ENCODE measurements at places on chromosomes 2 and 18. TPM values are rescaled to one million over a fixed set of nuclear protein-coding genes. Genes with fewer than 3 reads are reported as not detected.

- no peak for DNase-seq
Observed at GRCh38 chr18:11909591-11910026, 1.5 kb upstream of the MPPE1 start.

DNA sequence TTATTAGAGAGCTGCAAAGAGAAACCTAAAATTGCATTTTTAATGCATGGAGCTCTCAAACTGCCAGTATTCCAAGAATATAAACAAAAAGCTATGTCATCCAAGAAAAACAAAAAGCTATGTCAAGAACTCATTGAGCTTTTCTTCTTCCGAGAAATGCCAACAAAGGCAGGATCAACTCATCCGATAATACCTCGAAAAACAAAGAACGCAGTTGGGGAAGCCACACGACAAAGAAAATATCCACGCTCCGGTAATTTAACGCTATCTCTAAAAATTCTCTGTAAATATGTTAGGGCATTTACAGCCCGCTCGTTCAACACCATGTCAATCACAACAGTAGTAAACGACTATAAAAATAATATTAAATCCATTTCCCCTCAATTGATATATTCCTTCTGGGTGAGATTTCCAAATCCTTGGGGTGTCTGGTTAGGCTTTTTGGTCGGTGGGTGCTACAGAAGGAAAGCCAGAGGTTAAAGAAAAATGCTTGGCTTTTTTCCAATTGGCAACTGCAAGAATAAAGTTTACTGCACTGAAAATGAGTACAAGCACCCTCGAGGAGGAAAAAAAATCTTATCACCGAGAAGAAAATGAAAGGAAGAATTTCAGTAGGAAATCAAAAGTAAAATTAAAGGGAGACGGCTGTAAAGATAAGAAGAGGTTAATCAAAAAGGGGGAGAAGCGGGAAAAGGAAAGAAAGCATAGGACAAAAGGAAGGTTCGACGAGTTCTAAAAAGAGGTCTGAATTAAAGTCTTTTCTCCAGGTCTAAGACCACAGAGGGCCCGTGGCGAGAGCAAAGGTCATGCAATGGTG, 856 bp downstream of the TIA1 start:
- no peak for DNase-seq

The KYNU gene
- not detected for total RNA-seq

The SP3 gene
- total RNA-seq = 58.0 TPM

The PRSS56 gene
- total RNA-seq = not detected

The FBXO15 gene
- 31.0 TPM for total RNA-seq

DNA sequence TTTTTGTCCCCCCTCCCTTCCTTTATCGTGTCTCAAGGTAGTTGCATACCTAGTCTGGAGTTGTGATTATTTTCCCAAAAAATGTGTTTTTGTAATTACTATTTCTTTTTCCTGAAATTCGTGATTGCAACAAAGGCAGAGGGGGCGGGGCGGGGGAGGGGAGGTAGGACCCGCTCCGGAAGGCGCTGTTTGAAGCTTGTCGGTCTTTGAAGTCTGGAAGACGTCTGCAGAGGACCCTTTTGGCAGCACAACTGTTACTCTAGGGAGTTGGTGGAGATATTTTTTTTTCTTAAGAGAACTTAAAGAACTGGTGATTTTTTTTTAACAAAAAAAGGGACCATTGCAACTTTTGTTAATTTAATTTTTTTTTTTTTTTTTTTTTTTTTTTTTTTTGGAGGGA, 2.1 kb downstream of the SOX11 start:
- peak; percentile 54 for DNase-seq

DNA sequence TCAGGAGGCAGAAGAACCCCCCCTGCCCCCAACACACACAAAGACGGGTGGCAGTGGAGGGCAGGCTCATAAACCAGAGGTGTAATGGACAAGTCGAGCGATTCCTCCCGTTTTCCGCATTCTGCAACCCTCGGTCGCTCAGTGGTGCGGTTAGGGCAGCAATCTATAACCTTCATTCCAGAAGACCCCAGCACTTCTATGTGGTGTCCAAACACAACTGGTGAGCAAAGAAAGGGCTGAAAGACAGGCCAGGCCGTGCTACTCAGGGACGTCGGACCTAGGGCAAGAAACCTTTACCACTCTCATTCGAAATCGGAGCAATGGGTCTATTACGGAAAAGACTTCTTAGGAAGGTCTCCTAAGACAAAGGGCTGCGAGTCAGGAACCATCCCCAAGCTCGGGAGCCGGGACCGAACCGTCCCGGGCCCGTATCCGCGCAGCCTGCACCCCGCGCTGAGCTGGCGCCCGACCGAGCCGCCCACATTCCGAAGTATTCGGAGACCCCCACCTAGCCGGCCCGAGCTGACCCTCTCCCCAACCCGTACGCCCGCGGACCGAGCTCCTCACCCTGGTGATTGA, 568 bp downstream of the ARL5A start:
- DNase-seq = no peak

DNA sequence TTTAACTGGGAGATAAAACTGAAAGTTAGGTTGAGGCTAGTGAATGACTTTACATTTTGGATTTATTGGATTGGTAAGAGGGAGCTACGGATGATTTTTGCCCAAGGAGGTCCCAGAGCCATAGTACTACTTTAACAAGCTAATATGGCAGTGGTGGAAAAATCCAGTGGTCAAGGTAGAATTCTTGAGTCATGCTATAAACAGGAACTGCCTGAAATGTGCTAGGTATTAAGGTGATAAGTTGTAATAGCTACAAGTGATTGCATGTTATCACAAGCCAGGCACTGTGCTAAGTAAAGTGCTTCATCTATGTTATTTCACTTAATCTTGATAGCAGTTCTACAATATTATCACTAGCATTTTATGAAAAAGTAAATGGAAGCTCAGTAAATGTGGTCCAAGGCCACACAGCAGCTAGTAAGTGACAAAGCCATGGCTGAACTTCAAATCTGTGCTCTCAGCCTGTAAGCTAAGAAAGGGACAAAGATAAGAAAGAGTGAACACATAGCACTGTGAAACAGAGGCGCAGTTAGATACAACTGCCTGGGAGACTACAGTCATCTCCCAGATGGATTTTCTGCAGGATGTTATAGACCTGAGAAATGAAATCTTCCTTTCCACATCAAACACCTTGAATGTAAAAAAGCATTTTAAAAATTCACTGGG, 469.6 kb downstream of the TGIF1 start:
- no peak for DNase-seq

DNA sequence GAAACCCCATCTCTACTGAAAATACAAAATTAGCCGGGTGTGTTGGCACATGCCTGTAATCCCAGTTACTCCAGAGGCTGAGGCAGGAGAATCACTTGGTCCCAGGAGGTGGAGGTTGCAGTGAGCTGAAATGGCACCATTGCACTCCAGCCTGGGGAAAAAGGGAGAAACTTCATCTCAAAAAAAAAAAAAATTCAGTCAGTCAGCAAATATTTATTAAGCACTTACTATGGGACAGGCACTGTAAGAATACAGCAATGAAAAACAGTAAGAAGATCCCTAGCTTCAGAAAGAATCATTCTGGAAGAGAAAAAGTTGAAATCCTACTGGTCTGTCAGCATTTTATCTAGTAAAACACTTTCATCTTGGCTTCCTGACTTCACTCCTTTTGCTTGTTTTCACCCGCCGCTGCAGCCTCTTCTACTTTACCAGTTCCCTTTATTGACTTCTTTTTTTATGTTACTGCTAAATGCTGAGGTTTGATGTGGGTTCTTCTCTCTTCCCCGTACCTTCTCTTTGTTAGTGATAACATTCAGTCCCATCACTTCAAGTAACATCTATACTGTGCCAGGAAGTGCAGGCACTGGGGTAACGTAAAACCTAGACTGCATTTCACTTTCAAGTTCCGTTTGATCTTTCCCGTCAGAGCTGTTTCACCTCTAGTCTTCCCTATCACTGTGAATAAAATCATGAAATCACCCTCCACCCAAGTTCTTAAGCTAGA, 10.8 kb upstream of the TAF4B start:
- DNase-seq = no peak

- DNase-seq = no peak
Observed at GRCh38 chr2:30106543-30106942, 40.3 kb upstream of the YPEL5 start.

GRCh38 chr2:39881494-39881893, 102.4 kb upstream of the THUMPD2 start:
- no peak for DNase-seq

DNA sequence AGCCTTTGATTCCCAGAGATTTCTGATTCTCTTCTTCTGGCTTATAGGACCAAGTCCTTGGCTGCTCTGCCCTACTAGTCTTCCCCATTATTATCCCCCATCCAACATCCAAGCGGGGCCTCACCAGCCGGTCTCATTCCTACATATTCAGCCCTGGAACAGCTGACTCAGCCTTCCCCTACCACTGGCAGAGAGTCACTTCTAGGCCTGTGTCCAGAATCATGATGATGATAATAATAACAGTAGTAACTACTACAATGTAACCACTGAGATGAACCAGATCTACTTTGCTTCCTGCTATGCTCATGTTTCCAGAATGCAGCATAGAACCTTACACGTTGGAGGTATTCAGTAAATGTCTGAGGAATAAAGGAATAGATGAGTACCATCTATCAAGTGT, 295.2 kb downstream of the SRBD1 start:
- DNase-seq = peak; percentile 81

- no peak for DNase-seq
Observed at GRCh38 chr2:41621095-41621494, 426.7 kb upstream of the PKDCC start.

DNA sequence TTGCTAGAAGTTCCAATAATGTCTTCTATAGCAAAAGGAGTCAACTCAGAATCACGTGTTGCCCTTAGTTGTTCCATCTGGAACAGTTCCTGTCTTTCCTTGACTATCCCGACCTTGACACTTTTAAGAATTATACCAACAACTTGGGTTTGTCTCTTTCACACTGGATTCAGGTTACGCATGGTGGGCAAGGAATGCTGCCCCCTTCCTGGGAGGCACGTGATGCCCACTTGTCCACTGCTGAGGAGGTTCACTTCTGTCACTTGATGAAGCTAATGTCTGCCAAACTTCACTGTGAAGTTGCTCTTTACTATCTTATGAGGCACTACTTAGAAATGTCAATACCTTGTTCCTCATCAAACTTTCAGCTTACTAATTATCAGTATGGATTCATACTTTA, 5.3 kb downstream of the COX5B start:
- DNase-seq = no peak

DNA sequence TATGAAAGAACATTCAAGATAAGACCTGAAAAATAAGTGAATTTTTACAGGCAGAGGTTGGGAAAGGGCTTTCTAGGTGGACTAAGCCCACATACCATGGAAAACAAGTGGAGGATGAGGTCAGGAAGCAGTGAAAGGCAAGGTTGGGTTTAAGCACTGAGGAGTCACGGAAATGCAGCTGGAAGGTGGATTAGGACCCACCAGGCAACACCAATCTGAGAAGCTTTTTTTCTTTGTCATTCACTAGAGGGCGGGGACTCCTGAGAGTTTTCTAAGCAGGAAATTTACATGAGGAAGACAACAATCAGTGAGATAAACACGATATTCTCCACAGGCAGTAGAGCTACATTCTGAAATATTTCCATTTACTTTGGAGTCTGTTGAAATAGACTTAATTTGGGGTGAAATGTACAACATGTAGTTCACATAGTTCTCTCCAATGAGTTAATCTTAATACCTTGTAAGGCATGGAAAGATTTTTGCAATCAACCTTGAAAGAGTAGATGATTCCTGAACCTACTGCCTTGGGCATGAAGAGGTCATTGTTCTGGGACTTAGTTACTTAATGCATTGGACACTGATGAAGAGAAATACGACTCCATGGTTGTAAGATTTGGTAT, 40.7 kb downstream of the VIT start:
- DNase-seq = no peak

All from stomach (tissue), 19 donors.